ENCODE measurements at places on chromosomes 5 and 9. TPM values are rescaled to one million over a fixed set of nuclear protein-coding genes. Genes with fewer than 3 reads are reported as not detected.

- DNase-seq = no peak
Measured at GRCh38 chr9:135789838-135790291, 87.9 kb downstream of the KCNT1 start.

DNA sequence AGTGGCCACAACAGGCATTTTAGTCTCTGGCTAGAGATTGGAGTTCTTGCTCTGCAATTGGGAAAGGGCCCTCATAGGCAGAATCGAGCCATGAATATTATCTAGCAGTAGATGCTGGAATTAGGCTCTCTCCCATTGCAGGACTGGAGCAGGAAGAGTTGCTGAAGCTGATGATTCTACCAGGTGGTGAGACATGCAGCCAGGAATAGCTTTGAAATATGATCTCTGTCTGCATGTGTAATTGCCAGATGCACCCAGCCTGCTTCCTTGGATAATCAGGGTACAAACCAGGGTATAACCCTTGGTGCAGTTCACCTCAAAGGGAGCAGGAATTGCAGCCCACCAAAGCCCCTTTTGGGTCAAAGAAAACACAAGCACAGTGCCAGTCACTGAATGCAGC is 211.4 kb upstream of the FTMT start:
- DNase-seq = no peak

DNA sequence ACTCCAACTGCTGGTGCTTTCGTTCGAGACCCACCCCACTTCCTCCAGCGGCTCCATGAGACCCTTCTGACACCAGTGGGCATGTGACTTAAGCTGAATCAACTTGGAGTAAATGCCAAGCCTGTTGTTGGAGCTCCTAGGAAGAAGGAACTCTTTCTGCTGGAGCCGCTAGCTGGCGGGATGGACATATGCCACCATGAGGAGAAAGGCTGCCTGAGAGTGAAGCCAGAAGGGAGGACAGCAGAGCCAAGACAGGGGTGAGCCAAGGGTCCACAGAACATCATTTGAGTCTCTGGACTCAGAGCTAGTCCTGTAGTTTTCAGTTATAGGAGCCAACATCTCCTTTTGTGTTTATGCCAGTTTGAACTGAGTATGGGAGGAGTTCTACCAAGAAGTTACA is 35.9 kb downstream of the ANXA6 start:
- no peak for DNase-seq

GRCh38 chr5:104955479-104955878 is 1392.9 kb upstream of the NUDT12 start:
- no peak for DNase-seq

Gene SHC3
- total RNA-seq = not detected

- DNase-seq = no peak
Measured at GRCh38 chr5:131288328-131288727, 24.5 kb downstream of the CDC42SE2 start.

DNA sequence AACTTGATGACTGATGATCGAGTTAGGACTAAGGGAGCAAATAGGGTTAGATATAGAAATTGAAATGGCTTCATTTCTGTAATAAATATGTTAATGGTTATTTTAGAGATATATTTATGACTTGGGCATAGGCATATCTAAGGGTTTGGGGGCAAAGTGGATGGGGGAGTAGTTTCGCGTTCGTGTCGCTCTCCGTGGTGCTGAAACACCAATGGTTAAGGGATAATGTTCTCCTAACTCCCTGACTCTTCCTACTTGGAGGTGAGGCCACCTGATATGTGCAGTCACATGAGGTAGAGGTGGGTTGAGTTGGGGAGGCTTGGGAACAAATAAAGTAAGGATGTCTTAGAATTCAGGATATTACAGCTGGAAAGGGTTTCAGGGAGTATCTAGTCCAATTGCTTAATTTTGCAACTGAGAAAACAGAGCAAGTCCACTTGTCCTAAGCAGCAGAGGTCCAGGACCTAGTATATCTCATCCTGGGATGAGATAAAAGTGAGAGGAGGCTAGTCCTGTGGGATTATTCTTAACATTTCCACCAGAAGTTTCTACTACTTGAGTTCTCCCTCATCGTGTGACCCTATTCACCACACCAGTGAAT is 44.0 kb upstream of the MAP1B start:
- no peak for DNase-seq

Gene SIT1
- total RNA-seq = 43.1 TPM

DNA sequence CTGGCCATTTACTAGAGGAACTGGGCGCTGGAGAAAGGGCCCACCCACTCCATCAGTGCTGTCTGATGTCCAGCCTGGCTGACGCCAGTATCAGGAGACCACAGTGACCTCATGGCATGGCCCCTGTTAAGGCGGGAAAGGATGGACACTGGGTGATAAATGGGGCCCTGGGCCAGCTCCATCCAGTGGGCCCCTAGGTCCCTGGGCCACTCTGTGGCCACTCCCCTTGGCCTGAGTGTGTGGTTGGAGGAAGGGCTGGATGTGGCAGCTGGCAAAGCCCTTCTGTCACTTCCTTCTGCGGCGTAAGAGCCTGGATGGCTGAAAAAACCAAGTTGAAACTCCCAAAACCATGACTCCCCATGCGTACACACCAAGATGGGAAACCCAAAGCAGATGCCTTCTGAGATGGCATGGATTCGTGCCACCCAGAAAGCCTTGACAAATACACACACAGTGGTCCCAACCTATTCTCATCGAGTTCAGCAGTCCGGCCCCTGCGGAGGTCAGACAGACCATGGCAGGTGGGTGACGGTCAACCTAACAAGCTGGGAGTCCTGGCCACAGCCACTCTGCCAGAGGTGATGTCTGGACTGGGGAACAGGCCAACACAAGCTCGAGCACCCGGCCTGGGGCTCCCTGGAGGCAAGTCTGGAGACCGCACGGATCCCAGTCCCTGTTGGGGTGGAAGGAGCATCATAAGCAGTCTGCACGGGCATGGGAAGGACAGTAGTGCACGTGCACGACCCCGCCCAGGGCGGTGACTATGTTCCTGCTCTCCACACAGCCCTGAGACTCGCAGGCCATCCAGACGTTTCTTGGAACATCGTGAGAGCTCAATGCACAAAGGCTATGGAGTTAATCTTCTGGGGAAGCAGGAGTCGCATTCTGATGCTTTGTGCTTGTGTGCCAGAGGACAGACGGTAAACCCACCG is 45.2 kb upstream of the NOTCH1 start:
- DNase-seq = no peak

GRCh38 chr5:859391-859790 is 8.6 kb upstream of the ZDHHC11 start:
- DNase-seq = no peak

Gene TTC39B
- 11.3 TPM for total RNA-seq

Gene DAB2
- total RNA-seq = 2.7 TPM

DNA sequence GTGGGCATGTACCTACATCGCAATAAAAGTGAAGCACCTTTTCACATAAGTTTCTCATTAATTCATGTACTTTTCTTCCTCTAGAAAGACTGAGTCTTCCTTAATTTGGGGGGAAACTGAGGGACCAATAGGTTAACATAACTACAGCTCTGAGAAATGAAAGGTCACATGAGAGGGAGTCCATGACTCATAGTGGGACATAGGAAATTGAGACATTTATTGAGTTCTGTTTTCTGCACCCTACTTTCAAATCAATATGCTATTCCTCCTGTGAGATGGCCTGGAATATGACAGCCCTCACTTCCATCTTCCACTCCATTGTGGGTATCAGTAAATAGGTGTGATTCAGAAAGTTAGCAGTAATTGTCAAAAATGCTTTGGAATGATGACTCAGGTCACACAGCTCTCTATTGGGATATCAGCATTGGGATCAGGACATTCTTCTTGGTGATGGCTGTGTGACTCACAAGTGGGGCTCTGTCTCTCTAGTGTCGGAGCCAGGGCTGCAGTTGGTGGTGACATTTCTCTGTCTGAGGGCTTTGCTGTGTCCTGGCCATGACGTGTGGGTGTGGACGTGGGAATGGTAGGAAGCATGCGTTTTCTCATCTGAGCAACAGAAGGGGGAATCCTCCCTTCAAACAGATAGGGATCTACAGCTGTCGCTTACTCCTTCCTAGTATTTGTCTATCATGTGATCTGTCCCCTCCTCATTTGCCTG is 125.0 kb downstream of the TRIO start:
- DNase-seq = no peak

DNA sequence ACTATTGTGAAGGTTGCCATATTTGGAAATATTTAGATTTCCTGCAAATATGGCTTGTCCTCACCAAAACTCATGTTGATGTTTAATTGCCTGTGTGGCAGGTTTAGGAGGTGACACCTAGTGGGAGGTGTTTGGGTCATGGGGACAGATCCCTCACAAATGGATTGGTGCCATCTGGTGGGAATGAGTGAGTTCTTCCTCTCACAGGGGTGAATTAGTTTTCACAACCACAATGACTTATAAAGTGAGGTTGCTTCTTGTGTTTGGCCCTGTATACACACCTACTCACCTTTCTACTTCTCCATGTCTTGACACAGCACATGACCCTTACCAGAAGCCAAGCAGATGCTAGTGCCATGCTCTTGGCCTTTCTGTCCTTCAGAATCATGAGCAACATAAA is 41.1 kb downstream of the ISOC1 start:
- no peak for DNase-seq

DNA sequence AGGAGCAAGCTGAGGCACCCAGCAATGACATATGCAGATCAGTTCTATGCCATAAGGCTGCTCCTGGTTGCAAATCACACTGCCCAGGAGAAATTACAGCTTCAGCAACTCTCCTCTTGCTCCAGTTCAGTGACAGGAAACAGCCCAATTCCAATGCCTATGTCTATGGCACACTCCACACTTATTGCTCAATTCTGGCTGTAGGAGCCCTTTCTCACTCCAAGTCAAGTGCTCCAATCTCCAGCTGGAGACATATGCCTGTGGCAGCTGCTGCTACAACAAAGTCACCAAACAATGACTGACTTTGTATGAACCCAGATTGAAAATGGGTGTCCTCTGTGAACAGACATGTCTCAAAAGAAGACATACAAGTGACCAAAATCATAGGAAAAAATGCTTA is 31.8 kb upstream of the PLCXD3 start:
- no peak for DNase-seq
